ENCODE measurements at places on chromosomes 2 and 18. TPM values are rescaled to one million over a fixed set of nuclear protein-coding genes. Genes with fewer than 3 reads are reported as not detected.

Gene RAB17
- total RNA-seq: 0.39 TPM

Gene FOXD4L1
- total RNA-seq: not detected

Gene NRP2
- total RNA-seq: 533 TPM

Gene SIGLEC15
- total RNA-seq: 2.5 TPM

Gene SERPINB3
- not detected for total RNA-seq

Gene SRD5A2
- not detected for total RNA-seq

Gene CNGA3
- total RNA-seq: not detected

Gene HOXD3
- total RNA-seq: 7.2 TPM

Gene ARHGEF4
- total RNA-seq: 0.24 TPM

Gene CRYBA2
- total RNA-seq: not detected

Gene ADAM17
- 42.2 TPM for total RNA-seq

Gene ASPRV1
- 0.64 TPM for total RNA-seq

Gene FBXO36
- 1.9 TPM for total RNA-seq

Gene NAT8
- not detected for total RNA-seq

Gene ANKRD36
- total RNA-seq: 21.2 TPM

Gene ANKZF1
- 19.1 TPM for total RNA-seq

Gene ASXL3
- total RNA-seq: 0.47 TPM

Gene SKA1
- total RNA-seq: 1.7 TPM

Gene TBR1
- not detected for total RNA-seq

Gene KCNG2
- not detected for total RNA-seq

Gene LBH
- total RNA-seq: 23.0 TPM

Gene EIF5B
- 36.7 TPM for total RNA-seq

Gene PIEZO2
- total RNA-seq: 100.0 TPM

Gene CHN1
- total RNA-seq: 25.1 TPM

Gene TGFA
- total RNA-seq: 0.93 TPM

Gene CNNM3
- 6.7 TPM for total RNA-seq

Gene CCDC102B
- 8.2 TPM for total RNA-seq

Gene ASB18
- not detected for total RNA-seq

Gene FER1L5
- total RNA-seq: not detected

Gene AQP12A
- total RNA-seq: not detected

Gene MDH1B
- total RNA-seq: 0.12 TPM

Gene SMYD1
- total RNA-seq: not detected

Gene SLC11A1
- total RNA-seq: 0.05 TPM

Gene ATP8B1
- 56.7 TPM for total RNA-seq

Gene CFC1
- total RNA-seq: not detected

Gene PAX8
- total RNA-seq: 30.2 TPM

Gene ANKRD36B
- total RNA-seq: 51.2 TPM

Gene C2orf80
- total RNA-seq: not detected

Gene SCYGR4
- total RNA-seq: not detected

Gene DPP10
- not detected for total RNA-seq

Gene CGREF1
- 3.4 TPM for total RNA-seq

Gene GCFC2
- 20.4 TPM for total RNA-seq

Gene RTN4
- total RNA-seq: 759 TPM

Gene FZD7
- 10.5 TPM for total RNA-seq

Gene COL6A3
- total RNA-seq: 244 TPM

Gene EGR4
- not detected for total RNA-seq

Gene IGFBP5
- 23.4 TPM for total RNA-seq

Gene CNRIP1
- 50.6 TPM for total RNA-seq

Gene TMEFF2
- total RNA-seq: not detected

Gene SGPP2
- total RNA-seq: 1.4 TPM

Gene ATP6V1C2
- not detected for total RNA-seq

Gene AFF3
- total RNA-seq: 5.8 TPM

Gene ACSL3
- total RNA-seq: 94.0 TPM

Gene SLC4A5
- 0.18 TPM for total RNA-seq

Gene CTNNA2
- total RNA-seq: not detected

Gene NDC80
- total RNA-seq: 6.4 TPM

Gene DCDC2C
- not detected for total RNA-seq

Gene DPYSL5
- total RNA-seq: not detected

Data from glomerular endothelial cell (primary cell).